ENCODE measurements at places on chromosomes 16 and 17.

GRCh38 chr16:85782451-85782850, 16.9 kb downstream of the EMC8 start:
- DNase-seq: no peak

DNA sequence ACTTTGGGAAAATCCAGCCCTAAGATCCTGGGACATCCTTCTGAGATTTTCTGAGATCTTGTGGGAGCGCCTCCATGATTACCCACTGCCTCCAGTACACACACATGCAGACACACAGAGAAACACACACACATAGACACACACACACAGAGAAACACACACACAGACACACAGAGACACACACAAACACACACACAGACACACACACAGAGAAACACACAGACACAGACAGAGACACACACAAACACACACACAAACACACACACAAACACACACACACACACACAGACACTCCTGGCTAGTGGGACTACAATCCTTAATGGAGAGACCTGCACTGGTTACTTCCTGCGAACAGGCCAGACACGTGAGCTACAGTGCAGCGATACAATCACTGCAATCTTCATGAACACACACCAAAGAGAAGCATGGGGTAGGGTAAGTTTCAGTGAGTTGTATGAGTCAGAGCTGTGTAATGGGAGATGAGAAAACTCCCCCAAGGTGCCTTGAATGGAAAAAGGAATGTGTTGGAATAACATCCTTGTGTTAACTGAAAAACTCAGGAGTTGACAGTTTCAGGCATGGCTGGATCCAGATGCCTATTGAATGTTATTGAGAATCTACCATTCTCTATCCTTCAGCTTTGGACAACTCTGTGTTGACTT, 79.5 kb downstream of the SLC6A2 start:
- no peak for DNase-seq

- no peak for DNase-seq
Measured at GRCh38 chr16:85245307-85246172, 133.3 kb upstream of the CIBAR2 start.

- DNase-seq: no peak
Measured at GRCh38 chr16:81790830-81791435, 11.8 kb downstream of the PLCG2 start.

All from iPS DF 6.9 (cell line).